ENCODE measurements at places on chromosomes 5 and 9. TPM values are rescaled to one million over a fixed set of nuclear protein-coding genes. Genes with fewer than 3 reads are reported as not detected.

DNA sequence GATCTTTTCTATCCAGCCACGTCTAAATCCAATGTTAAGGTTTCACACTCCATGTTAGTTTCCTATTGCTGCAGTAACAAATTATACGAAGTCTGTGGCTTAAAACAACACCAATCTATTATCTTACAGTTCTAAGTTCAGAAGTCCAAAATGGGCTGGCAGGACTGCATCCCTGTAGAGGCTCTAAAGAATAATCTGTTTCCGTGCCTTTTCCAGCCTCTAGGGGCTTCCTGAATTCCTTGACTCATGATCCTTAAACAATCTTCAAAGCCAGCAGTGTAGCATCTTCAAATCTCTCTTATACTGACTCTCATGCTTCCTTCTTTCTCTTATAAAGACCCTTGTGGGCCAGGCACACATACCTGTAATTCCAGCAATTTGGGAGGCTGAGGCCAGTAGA, 6.8 kb downstream of the PLGRKT start:
- no peaks in the 10 kb centered on the region for H3K27me3 ChIP-seq
- H3K27ac ChIP-seq = no peak overlapping the region
- no peak for DNase-seq
- H3K4me3 ChIP-seq = no peak overlapping the region

ADAMTS12 gene
- not detected for polyA plus RNA-seq

ZNF454 gene
- polyA plus RNA-seq = not detected

STPG3 gene
- not detected for polyA plus RNA-seq
